ENCODE measurements at places on chromosomes 2 and 18.

- H3K27ac ChIP-seq: no peak overlapping the region
- no peaks in the 10 kb centered on the region for H3K36me3 ChIP-seq
- no peaks in the 10 kb centered on the region for H3K27me3 ChIP-seq
- no peak overlapping the region for H3K4me3 ChIP-seq
- H3K4me1 ChIP-seq: no peaks in the 10 kb centered on the region
Measured at GRCh38 chr2:107340955-107341354, 455.0 kb upstream of the ST6GAL2 start.

GRCh38 chr2:54691445-54692135, 31.9 kb upstream of the EML6 start:
- DNase-seq: no peak
- H3K27ac ChIP-seq: no peak overlapping the region
- H3K4me1 ChIP-seq: peaks cover 18% of the 10 kb centered on the region
- no peak overlapping the region for H3K4me3 ChIP-seq

- no peak for DNase-seq
- H3K36me3 ChIP-seq: no peaks in the 10 kb centered on the region
- H3K4me1 ChIP-seq: no peaks in the 10 kb centered on the region
- H3K4me3 ChIP-seq: no peak overlapping the region
Measured at GRCh38 chr2:45929674-45930395, 278.4 kb downstream of the PRKCE start.

DNA sequence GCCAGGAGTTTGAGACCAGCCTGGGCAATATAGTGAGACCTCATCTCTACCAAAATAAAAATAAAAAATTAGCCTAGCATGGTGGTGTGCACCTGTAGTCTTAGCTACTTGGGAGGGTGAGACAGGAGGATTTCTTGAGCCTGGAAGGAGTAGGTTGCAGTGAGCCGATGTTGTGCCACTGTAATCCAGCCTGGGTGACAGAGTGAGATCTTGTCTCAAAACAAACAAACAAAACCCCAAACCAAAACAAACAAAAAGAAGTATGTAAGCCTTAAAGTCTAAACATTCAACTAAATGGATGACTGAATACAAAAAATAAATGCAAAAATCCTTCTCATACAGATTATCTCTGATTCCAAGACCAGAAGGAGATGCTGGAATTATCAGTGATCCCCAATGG, 58.6 kb downstream of the RAB31 start:
- no peaks in the 10 kb centered on the region for H3K4me1 ChIP-seq
- H3K27ac ChIP-seq: no peak overlapping the region
- no peak overlapping the region for H3K4me3 ChIP-seq
- H3K36me3 ChIP-seq: no peaks in the 10 kb centered on the region
- peaks cover 13% of the 10 kb centered on the region for H3K27me3 ChIP-seq

GRCh38 chr2:118855451-118856279, 8.2 kb upstream of the EN1 start:
- peak overlapping the region; percentile 11 for H3K27ac ChIP-seq
- peak overlapping the region; percentile 42 for H3K4me3 ChIP-seq
- peaks cover 79% of the 10 kb centered on the region for H3K27me3 ChIP-seq

DNA sequence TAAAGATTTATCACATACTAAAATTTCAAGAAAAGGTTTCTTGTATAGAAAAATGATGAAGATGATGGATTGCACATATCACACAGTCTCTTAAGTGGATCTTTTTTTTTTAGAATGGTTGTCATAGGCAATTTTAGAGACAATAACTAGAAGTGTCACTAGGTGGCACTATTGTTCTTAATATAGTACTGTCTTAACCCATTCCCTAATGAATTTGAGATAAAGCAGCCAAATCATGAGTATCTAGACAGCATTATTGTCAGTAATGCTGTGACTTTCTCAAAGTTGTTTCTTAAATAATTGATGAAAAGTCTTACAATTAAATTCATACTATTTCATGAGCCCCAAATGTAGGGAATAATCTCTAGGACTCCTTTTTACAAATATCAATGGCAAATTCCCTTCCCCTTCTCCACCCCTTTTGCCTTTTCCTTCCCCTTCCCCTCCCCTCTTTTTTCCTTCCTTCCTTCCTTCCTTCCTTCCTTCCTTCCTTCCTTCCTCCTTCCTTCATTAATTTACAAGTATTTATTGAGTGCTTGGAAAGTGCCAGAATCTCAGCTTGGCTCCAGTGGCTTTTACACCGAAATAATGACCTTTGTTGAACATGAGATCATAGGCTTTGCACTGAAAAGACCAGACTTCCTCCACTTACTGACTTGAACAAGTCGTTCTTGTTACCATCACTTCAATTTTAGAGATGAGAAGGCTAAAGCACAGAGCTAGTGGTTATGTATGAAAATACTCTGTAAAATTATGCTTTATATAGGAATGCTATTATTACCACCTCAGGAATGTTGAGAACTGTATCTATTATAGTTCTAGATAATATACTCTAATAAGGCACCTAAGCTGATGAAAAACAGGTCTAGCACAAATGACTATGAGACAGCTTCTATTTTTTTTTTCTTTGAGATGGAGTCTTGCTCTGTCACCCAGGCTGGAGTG, 19.8 kb downstream of the MYL12B start:
- no peaks in the 10 kb centered on the region for H3K4me1 ChIP-seq
- H3K36me3 ChIP-seq: peaks cover 20% of the 10 kb centered on the region
- DNase-seq: no peak
- no peak overlapping the region for H3K4me3 ChIP-seq
- no peak overlapping the region for H3K27ac ChIP-seq
- H3K27me3 ChIP-seq: peaks cover 5% of the 10 kb centered on the region

DNA sequence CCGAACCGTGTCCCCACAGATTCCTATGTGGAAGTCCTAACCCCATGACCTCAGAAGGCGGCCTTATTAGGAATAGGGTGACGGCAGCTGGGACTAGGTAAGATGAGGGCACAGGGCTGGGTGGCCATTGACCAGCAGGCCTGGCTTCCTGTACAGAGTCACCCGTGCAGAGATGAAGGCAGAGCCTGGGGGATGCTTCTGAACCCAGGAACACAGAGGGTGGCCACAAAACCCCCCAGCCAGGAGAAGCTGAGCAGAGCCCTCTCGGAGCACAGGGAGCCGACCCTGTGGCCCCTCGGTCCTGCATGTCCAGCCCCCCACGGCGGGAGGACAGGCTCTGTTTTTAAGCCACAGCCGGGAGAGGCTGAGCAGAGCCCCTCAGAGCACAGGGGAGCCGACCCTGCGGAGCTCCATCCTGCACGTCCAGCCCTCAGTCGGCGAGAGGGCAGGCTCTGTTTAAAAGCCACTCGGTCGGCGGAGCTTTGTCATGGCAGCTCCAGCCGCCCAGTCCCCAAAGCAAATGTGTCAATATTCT, 2.7 kb downstream of the PDCD1 start:
- no peak overlapping the region for H3K27ac ChIP-seq
- no peaks in the 10 kb centered on the region for H3K27me3 ChIP-seq
- peaks cover 21% of the 10 kb centered on the region for H3K4me1 ChIP-seq
- no peak for DNase-seq
- no peaks in the 10 kb centered on the region for H3K36me3 ChIP-seq

All from activated CD8-positive, alpha-beta T cell treated with anti-CD3 and anti-CD28 coated beads, Interleukin-2, amount 10 ng/mL, durations not matched to agents 7 days and 5 days (primary cell).